ENCODE measurements at places on chromosomes 1 and 21.

GRCh38 chr1:36384542-36385409 lies 948 bp downstream of the STK40 start:
- DNase-seq = no peak

DNA sequence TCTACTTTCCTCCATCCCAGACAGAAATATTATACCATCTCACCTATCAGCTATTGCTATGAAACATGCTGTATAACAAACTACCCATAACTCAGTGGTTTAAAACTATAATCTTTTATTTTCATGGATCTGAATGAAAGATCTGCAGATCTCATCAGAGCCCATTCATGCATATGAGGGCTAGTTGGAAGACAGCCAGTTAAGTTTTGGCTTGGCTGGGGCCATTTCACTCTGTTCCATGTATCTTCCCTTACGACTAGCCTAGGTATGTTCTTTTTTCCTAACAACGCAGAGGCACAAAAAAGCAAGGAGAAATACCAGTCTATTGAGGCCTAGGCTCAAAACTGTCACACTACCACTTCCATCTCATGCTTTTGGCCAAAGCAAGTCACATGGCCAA lies 28.1 kb upstream of the RGS1 start:
- no peak for DNase-seq

DNA sequence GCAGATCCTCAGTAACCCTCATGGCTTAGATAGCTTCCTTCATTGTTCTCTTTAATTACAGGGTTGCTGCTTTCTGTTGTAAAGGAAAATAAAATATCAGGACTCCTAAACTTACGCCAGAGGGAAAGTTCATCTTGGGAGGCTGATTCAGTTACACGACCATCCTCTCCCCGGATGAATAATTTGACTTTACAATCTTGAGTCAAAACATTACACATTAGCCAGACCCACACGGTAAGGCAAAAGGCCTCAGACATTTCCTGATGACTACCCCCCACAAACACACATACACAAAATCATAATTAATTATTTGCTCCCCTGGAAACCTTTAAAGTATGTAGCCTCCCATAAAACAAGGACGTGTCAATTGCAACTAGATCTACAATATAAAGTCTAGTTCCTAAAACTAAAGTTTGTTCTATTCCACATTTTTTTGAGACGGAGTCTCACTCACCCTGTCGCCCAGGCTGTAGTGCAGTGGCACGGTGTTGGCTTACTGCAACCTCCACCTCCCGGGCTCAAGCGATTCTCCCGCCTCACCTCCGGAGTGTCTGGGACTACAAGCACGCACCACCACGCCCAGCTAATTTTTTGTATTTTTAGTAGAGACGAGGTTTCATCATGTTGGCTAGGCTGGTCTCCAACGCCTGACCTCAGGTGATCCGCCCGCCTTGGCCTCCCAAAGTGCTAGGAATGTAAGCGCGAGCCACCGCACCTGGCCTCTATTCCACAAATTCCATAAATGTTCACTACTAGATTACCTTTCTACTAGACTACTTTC lies 830 bp upstream of the PRDX1 start:
- DNase-seq = no peak

GRCh38 chr1:40592107-40592803 lies 60.8 kb downstream of the ZNF684 start:
- no peak for DNase-seq

- DNase-seq = no peak
Measured at GRCh38 chr1:223784541-223784940, 61.2 kb downstream of the TP53BP2 start.
